Daoy (cell line): ENCODE measurements at places on chromosomes 7 and 10. TPM values are rescaled to one million over a fixed set of nuclear protein-coding genes. Genes with fewer than 3 reads are reported as not detected.

Gene SMKR1
- 2.2 and 2.7 TPM in 2 replicates for total RNA-seq

Gene MRC1
- total RNA-seq: not detected in 2 replicates

Gene STK17A
- 153 and 156 TPM in 2 replicates for total RNA-seq

Gene ADD3
- total RNA-seq: 24.1 and 26.5 TPM in 2 replicates

Gene HIPK2
- 10.4 and 12.2 TPM in 2 replicates for total RNA-seq

Gene ADCY1
- total RNA-seq: 0.34 and 0.80 TPM in 2 replicates

Gene ZNF804B
- total RNA-seq: not detected in 2 replicates

Gene CFAP43
- total RNA-seq: 0.24 and 0.69 TPM in 2 replicates

Gene PIK3CG
- 0.86 and 1.5 TPM in 2 replicates for total RNA-seq

Gene NUTM2B
- 0.11 TPM in 1 of 2 replicates, not detected in the other for total RNA-seq

Gene NXPH1
- not detected in 2 replicates for total RNA-seq

Gene TAS2R41
- total RNA-seq: not detected in 2 replicates

Gene FOXK1
- total RNA-seq: 12.9 and 20.9 TPM in 2 replicates

Gene TMEM106B
- 63.4 and 84.9 TPM in 2 replicates for total RNA-seq

Gene ADIRF
- total RNA-seq: not detected in 2 replicates

Gene NAT16
- not detected in 2 replicates for total RNA-seq

Gene PTPRZ1
- total RNA-seq: 0.12 and 0.17 TPM in 2 replicates

Gene EGR2
- total RNA-seq: 1.4 and 3.1 TPM in 2 replicates
